Lower lobe of right lung (tissue), 2 donors: ENCODE measurements at places on chromosomes 4 and X. TPM values are rescaled to one million over a fixed set of nuclear protein-coding genes. Genes with fewer than 3 reads are reported as not detected.

GRCh38 chrX:110432091-110432905 is 73.7 kb downstream of the RTL9 start:
- no peaks in the 10 kb centered on the region for H3K27me3 ChIP-seq
- H3K4me3 ChIP-seq = no peak overlapping the region
- no peaks in the 10 kb centered on the region for H3K36me3 ChIP-seq

DNA sequence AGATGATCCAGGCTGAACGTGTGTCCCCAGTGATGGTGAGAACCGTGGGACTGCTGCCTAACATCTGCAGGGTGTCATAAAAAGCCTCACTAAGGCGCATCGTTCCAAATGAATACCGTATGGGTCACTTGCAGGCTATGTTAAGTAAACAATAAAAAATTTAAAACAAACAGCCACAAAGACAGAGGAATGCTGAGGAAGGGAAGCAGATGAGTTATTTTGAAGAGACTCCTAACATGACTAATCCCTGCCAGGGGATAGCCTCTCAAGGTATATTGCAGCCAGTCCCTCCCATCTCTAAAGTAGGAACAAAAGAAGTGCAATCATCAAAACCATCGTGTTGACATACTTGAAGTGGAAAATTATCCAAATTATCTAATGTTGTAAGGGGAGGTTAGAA is 83.8 kb downstream of the UNC5C start:
- H3K4me1 ChIP-seq = no peaks in the 10 kb centered on the region
- DNase-seq = no peak
- H3K27ac ChIP-seq = no peak overlapping the region
- H3K4me3 ChIP-seq = no peak overlapping the region

- H3K4me3 ChIP-seq = no peak overlapping the region
- no peaks in the 10 kb centered on the region for H3K4me1 ChIP-seq
- H3K27ac ChIP-seq = no peak overlapping the region
- H3K27me3 ChIP-seq = no peaks in the 10 kb centered on the region
Measured at GRCh38 chr4:24003496-24003895, 113.6 kb upstream of the PPARGC1A start.

DNA sequence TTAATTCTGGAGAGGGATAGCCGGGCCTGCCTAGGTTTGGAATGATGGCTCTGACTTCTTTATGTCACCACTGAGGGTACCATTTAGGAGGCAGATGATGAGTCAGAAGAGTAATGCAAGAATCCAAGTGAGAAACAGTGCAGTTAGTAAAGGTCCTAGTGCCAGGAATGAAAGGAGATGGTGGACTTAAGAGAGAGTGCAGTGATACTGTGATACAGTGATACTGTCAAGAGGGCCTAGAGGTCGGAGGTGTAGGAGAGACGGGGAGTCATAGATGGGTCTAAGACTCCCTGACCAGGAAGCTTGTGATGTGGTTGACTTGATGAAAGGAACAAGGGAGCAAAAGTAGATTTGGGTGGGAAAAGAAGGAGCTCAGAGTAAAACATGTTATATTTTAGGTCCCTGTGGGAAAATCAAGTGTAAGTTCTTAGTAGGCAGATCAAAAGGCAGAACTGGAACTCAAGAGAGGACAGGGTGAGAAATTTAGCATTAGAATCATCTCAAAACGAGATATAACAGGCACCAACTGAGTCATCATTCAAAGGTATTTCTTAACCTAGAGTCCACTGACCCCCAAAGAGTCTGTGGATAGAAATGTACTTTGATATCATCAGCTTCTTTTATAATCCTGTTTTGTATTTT is 85.0 kb downstream of the NFKB1 start:
- no peak overlapping the region for H3K27ac ChIP-seq
- H3K36me3 ChIP-seq = peaks cover 88% of the 10 kb centered on the region
- no peak for DNase-seq
- H3K4me1 ChIP-seq = no peaks in the 10 kb centered on the region
- H3K27me3 ChIP-seq = no peaks in the 10 kb centered on the region

- peaks cover 10% of the 10 kb centered on the region for H3K4me1 ChIP-seq
- no peaks in the 10 kb centered on the region for H3K27me3 ChIP-seq
- no peak overlapping the region for H3K27ac ChIP-seq
Measured at GRCh38 chr4:110518889-110519490, 43.0 kb downstream of the ENPEP start.

DNA sequence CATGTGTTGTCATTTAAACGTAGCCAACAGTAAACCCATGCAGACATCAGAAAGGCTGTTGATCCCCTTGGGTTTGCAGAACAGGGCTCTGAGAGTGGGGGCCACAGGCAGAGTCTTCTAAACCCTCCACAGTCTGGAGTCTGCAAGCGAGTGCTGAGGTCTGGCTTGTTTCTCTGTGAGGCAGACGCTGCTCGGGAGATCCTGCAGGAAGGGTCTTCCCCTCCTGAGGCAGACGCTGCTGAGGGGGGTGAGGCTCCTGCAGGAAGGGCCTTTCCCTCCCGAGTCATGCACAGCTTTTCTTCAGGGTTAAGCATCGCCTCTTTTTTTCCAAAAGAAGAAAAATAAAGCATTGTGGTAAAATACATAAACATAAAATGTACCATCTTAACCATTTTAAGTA is 17.1 kb upstream of the PDE6B start:
- H3K4me3 ChIP-seq = no peak overlapping the region
- no peak overlapping the region for H3K27ac ChIP-seq
- H3K36me3 ChIP-seq = no peaks in the 10 kb centered on the region
- peaks cover 20% of the 10 kb centered on the region for H3K27me3 ChIP-seq
- DNase-seq = no peak

GRCh38 chr4:177001271-177002175 is 208.8 kb upstream of the VEGFC start:
- no peak overlapping the region for H3K4me3 ChIP-seq
- no peaks in the 10 kb centered on the region for H3K4me1 ChIP-seq
- no peaks in the 10 kb centered on the region for H3K36me3 ChIP-seq

- H3K27ac ChIP-seq = no peak overlapping the region
- no peaks in the 10 kb centered on the region for H3K27me3 ChIP-seq
- no peaks in the 10 kb centered on the region for H3K4me1 ChIP-seq
- DNase-seq = no peak
Measured at GRCh38 chr4:114728426-114728825, 129.8 kb downstream of the UGT8 start.

GRCh38 chrX:64885850-64886249 is 90.4 kb downstream of the ZC4H2 start:
- H3K4me3 ChIP-seq = no peak overlapping the region
- H3K27me3 ChIP-seq = no peaks in the 10 kb centered on the region
- no peak overlapping the region for H3K27ac ChIP-seq
- no peaks in the 10 kb centered on the region for H3K36me3 ChIP-seq
- DNase-seq = no peak

Gene POLN
- 2.2 TPM for total RNA-seq

Gene FRMD7
- not detected for total RNA-seq

Gene ATP1B4
- total RNA-seq = not detected

Gene STAG2
- 88.2 TPM for total RNA-seq

Gene LAGE3
- 20.4 TPM for total RNA-seq

Gene KLKB1
- 1.6 TPM for total RNA-seq

Gene NAA11
- total RNA-seq = not detected
